Brain (organoid and tissue), 16 donors: ENCODE measurements at places on chromosomes 4 and X.

- DNase-seq, result no peak
These were observed 107.0 kb downstream of the IQCM start for GRCh38 chr4:149708513-149709130.

- no peak for DNase-seq
These were observed 65.0 kb downstream of the CLDN34 start for GRCh38 chrX:10032147-10032546.

- DNase-seq, result no peak
These were observed 270.2 kb downstream of the TLL1 start for GRCh38 chr4:166143227-166143626.

- DNase-seq, result no peak
These were observed 391 bp upstream of the IDUA start for GRCh38 chr4:986428-986878.

DNA sequence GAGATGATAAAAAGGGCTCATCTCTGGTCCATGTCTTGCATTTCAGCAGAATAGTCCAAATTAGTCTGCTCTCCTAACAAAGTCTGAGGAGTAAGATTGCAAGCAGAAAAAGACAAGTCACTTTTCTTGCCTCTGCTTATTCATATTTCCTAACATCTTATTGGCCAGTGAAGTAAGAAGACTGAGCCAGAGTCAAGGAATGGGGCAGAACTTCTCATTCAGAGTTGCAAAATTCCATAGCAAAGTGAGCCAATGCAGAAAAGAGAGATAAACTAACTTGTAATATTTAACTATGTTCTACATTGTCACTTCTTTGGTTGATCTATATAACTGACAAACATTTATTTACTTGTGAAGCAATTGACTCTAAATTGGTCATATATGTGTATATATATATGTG is 2304.0 kb downstream of the ARAP2 start:
- DNase-seq, result no peak

- no peak for DNase-seq
These were observed 1300.2 kb downstream of the RAPGEF2 start for GRCh38 chr4:160403081-160403480.

- DNase-seq, result no peak
These were observed 80.0 kb downstream of the ALPK1 start for GRCh38 chr4:112377171-112377570.

DNA sequence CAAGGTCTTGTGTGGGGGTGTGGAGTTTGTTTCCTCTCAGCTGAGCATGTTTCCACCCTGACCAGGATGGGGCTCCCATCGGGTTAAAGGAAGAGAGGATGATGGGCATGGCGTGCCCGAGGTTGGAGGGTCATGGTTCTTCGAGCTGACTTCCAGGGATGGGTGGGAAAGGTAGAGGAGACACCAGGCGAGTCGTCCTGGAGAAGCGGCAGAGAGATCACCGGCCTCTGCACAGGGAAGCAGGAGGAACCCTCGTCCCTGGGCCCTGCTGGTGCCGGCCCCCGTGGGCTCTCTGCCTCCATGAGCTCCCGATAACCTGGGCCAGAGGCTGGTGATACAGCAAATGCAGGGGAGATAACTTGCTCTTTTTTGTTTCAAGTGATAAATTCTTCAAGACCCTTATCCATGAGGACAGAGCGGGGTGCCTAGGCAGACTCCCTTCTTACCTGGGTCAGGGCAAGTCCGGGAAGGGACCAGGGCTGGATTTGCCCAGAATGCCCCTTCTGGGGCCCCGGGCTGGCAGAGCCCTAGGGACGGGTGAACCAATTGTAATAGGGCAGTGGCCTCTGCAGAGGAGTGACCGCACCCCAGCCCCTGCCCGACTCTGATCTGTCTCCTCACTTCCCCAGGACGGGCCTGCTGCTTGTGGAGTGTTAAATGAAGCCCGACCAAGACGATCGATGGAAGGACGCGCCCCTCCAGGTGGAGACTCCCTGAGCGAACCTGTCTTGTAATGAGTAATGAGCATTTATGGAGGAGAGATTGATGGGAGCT is 63.0 kb downstream of the CPZ start:
- no peak for DNase-seq

DNA sequence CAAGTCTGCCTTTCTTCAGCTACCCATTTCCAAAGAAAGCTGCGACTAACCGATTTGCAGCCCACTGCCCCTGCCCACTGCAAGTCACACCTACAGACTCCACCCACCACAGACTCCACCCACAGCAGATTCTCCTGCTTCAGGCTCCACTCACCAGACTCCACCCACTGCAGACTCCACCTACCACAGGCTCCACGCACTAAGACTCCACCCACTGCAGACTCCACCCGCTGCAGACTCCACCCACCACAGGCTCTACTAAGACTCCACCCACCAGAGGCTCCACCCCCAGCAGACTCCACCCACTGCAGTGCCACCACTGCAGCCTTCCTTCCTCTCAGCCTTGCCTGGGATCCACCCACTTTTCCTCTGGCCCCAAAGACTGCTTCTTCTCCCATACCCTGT is 41.3 kb downstream of the ABLIM2 start:
- DNase-seq, result no peak

- DNase-seq, result no peak
These were observed 159.6 kb upstream of the RBPJ start for GRCh38 chr4:26161030-26161824.

DNA sequence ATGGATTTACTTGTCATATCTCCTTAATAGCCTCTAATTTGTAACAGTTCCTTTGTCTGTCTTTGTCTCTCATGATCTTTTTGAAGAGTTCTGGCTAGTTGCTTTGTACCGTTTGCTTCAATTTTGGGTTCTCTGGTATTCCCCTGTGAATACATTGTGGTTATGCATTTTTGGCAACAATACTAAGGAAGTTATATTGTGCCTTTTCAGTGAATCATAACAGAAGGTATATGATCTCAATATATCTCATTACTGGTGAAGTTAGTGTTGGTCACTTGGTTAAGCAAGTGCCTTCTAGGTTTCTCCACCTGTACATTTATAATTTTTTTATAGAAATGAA is 48.6 kb downstream of the DCLK2 start:
- DNase-seq, result no peak

- no peak for DNase-seq
These were observed 434.9 kb downstream of the PDGFC start for GRCh38 chr4:156536661-156537060.

GRCh38 chr4:67762086-67762485 is 7.9 kb upstream of the GNRHR start:
- DNase-seq, result peak; percentile 24

DNA sequence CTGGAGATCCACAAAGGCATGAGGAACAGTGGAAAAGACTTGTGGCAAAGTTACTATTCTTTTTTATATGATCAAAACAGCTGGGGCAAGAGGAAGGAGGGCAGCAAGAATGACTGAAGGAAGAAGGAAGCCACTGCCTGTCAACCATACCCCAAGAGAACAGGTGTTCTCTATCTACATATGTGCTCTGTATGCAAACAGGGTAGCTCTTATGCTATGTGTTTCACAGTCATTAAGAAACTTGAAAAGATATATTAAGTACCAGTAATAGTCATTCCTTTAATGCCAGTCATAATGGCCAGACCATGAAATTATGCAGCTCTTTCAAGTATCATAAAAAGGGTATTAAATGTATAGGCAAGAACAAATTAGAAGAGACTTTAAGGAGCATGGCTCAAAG is 363.9 kb downstream of the KLHL13 start:
- DNase-seq, result no peak

- no peak for DNase-seq
These were observed 43.1 kb upstream of the MXD4 start for GRCh38 chr4:2304877-2305561.

- DNase-seq, result no peak
These were observed 242.2 kb upstream of the CTSO start for GRCh38 chr4:156195914-156196313.

DNA sequence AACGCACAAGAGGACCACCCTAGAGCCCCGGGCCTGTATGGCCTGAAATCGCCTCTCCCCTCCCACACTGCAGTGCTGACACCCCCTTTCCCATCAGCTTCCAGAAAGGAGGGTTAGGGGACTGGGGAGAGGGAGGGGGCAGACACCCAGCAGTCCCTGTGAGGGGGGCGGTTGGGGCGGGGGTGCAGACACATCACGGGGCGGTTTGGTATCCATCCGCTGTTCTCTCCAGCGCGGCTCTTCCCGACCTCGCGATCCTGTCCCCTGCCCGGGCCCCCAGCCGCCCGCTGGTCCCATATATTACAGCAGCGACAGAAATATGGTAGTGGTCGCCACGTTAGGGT is 404 bp upstream of the GPRASP2 start:
- peak; percentile 71 for DNase-seq

GRCh38 chrX:46838486-46838870 is 1.6 kb downstream of the RP2 start:
- DNase-seq, result no peak

- no peak for DNase-seq
These were observed 41.5 kb downstream of the KIAA0232 start for GRCh38 chr4:6824071-6824470.

- no peak for DNase-seq
These were observed 6.4 kb downstream of the LRPAP1 start for GRCh38 chr4:3525532-3526430.

DNA sequence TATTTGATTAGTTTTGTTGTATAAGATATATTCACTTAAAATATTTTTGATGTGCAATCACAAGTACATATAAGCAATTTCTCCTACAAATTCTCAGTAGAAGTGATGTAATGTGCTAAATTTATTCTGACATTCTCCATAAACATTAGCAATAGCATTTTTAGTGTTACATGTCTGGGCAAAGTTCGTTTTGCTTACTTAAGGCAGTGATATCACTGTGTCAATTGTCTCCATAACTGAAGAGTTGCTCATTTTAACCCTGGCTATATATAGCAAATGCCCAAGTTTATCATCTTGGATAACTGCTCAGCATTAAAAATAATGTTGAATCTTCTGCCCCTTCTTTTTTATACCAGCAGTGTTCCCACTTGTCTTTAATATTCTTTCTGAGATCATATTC is 340.0 kb upstream of the NDST4 start:
- no peak for DNase-seq

DNA sequence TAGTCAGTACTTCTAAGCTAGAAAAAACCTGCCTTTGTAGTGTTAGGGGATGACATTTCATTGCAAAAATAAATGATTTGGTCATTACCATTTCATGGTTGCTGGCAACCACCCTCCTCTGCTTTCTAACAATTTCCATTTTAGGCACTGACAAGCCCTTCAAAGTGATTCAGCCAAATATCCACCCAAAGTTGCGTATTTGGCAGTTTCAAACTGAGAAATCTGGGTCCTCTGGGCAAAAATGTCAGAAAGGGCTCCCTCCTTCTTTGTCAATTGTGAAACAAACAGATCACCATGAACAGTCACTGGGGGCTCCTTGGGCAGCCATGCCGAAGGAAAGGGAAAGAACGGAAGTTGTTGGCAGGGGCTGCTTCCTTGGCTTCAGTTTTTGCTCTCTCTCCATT is 33.0 kb downstream of the PLAC1 start:
- peak; percentile 2 for DNase-seq

DNA sequence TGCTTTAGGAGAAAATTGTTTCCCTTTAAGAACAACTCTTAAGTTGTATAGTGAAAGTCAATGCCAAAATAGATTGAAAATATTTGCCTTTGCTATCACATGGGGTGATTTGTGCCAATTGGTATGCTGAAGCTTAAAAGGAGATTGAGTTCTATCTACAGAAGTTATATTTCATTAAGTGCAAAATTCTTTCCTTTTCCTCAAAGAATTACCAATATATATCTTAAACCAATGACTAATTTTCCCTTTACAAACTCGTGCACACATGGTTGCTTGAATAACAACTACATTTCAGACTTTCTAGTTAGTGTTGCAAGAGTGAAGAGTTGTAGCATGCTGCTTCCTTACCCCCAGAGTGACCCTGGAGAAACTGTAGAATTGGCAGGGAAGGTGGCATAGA is 990.0 kb upstream of the PABPC4L start:
- DNase-seq, result no peak

GRCh38 chr4:110106931-110107296 is 91.5 kb downstream of the ELOVL6 start:
- no peak for DNase-seq

DNA sequence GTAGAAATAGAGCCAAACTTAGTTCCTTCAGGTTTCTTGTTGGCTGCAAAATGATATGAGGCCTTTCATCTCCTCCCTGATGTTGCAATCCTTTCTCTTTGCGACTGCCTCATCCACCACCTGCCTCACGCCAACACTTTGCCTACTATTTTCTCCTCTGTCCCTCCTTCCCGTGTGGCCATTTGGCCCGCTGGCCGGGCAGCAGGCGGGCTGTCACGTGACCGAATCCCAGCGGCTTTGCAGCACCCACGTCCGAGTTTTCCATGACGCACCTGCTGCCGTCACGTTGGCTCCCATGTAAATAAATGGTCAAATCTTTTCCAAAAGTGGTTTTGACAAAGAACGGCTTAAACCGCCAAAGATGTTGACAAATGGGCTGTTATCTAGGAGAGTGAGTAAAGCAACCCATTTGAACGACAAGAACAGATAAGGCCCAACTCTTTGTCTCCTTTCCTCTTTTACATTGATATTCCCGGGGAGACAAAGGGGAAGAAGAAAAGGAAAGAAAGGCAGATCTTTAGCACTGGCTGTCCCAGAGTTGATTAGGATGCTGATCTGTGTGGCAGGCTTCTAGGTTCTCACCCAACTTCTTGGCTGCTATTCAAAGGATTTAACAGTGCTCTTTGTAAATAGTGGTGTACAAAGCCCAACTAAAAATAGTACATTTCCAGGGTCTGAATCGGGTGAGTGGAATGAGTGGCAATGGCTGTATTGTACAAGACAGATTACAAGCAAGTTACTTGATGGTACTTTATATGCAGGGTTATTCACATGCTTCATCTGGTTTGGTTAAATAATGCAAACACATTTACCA is 174.2 kb upstream of the JADE1 start:
- DNase-seq, result peak; percentile 90

DNA sequence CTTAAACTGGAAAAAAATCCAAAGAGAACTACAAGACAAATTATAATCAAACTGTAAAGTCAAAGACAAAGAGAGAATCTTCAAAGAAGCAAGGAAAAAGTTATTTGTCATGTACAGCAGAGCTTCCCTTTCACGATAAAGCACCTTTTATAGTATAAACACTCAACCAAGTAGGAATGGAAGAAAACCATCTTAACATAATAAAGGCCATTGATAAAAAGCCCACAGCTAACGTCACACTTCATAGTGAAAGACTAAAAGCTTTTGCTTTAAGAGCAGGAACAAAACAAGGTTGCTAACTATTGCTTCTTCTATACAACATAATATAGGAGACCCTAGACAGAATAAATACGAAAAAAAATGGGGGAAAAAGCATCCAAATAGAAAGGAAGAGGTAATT is 595.7 kb upstream of the POU3F4 start:
- DNase-seq, result peak; percentile 0

DNA sequence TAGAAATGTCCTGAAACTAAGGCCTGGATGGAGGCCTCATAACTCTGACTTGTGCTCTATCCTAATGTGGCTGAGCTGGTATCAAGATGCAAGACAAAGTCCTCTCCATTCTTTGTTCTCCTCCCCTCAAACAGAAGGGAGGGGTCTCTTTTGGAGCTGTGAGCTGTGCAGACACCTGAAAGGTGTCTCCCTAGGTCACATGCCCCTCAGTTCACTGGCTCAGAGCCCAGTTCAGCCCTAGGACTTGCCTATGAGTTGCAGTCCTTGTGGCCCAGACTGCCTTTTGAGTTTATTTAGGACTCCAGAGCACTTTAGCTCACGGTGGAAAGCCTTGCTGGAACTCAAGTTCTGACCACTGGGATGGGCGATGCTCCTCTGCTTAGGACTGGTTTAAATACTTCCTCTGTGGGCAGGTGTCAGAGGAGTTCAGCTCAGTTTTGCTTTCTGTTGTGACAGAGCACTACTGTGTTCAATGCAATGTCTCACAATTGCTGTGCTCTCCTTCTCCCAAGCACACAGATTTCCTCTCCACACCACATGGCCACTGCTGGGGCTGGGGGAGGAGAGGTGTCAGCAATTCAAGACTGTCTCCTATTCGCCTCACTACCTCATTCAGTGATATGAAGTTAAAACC is 84.8 kb upstream of the ZNF827 start:
- DNase-seq, result no peak
